ENCODE measurements at places on chromosomes 6 and 20.

- no peak for DNase-seq
These were observed 16.7 kb upstream of the B3GAT2 start for GRCh38 chr6:70973604-70974003.

- DNase-seq: no peak
These were observed 75.9 kb upstream of the LOC128125822 start for GRCh38 chr6:63496361-63496804.

- no peak for DNase-seq
These were observed 72.5 kb downstream of the FLRT3 start for GRCh38 chr20:14264869-14265268.

GRCh38 chr20:4880051-4880450 is 121.3 kb downstream of the SLC23A2 start:
- no peak for DNase-seq

DNA sequence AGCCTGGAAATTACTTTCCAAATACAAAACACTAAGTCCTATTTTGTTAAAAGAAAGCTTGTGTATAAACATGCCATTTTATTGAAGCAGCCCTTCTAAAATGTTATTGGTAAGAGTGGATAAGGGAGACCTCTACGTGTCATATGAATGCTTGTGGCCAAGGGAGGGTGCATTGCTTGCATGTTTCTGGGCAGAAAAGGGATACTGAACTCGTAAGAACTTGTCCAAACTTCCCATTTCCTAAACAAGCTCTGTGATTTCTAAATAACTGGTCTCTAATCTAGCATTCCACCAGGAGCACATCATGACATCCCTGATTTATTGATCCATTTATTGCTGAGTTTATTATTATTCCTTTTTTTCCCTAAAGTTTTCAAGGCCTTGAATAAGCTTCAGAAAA is 474.1 kb downstream of the CD109 start:
- no peak for DNase-seq

DNA sequence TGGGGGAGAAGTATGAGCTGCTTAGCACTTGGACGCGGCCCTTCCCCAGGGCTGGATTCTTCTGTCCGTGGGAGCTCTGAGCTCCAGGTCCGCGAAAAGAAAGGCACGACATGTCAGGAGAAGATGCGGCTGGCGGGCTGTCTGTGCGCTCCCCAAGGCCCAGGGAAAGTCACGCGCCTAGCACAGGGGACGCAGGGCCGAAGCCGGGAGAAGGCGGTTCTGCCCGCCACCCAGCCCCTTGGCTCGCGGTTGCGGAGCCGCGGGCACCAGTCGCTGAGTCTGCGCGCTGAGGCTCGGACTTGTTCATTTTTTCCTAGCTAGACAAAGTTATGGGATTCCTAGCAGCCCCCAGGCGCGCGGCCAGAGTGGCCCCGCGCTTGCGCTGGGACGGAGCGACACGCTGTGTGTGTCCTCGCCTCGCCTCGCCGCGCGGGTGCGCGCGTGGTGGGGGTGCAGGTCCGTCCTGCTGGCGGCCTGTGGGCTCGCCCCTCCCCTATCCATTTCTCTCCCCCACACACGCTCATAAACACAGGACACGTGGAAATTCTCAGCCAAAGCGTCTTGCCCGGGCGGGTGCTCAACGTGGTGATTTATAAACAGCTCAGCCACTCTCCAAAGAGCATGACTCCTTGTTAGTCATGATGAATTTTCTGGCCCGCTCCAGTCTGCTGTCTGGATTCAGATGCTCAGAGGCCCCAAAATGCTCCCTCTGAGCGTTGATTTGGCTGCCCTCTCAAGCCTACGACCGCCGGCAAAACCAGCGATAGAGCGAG is 1.9 kb upstream of the POU3F2 start:
- DNase-seq: no peak

- no peak for DNase-seq
These were observed 2.2 kb upstream of the ID1 start for GRCh38 chr20:31602779-31603441.

- no peak for DNase-seq
These were observed 184.2 kb downstream of the CDH4 start for GRCh38 chr20:61436283-61436666.

DNA sequence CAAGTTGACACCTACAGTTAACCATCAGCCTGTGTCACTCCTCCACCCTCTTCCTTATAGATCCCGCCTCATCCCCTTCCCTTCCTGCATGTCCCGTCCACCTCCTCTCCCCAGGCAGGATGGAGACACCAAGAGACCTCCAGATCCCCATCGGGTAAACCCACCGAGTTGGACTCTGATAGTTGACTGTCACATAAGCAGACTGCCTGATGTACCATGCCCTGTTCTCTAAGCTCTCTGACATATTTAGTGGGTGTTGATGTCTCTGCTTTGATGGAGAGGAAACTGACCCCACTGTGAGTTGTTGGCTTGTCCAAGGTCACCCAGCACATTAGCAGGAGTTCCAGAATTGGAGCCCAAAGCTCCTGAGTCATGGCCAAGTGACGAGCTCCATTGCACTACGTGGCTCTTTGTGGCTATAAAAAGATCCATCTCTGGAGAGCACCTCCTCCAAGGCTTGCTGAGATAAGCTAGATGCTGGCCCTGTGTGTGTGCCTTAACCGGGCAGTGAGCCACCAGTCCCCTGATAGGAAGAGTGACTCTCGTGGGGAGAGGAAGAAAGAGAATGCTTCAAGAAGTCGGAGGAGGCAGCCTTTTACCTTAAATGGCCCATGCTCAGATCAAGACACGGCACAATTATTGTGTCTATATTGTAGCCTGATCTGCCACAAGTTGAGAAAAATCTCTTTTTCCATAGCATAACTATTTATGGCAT is 236.0 kb upstream of the ECI2 start:
- DNase-seq: peak; percentile 76

GRCh38 chr6:115740907-115741306 is 319.8 kb downstream of the FRK start:
- no peak for DNase-seq

- no peak for DNase-seq
These were observed 39.3 kb downstream of the GFOD1 start for GRCh38 chr6:13447949-13448724.

- no peak for DNase-seq
These were observed 138.9 kb downstream of the TENT5A start for GRCh38 chr6:81613606-81614005.

DNA sequence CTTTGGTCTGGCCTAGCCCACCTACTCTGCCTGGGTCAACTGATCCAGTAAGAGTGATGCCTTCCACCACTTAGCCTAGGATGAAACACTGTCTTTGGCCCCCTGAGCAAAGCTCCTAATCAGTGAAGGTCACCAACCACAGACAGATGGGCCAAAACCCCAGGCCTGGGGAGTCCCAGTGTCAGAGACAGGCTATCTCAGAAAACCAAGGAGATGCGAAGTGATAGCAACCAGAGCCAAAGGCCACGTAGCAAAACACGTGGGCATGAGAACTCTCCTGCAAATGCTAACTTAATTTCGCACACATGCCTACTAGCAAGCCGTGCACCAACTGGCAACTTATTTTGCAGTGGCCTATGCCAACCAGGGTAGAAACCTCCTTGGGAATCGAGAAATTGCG is 29.1 kb downstream of the AGPAT4 start:
- DNase-seq: no peak

DNA sequence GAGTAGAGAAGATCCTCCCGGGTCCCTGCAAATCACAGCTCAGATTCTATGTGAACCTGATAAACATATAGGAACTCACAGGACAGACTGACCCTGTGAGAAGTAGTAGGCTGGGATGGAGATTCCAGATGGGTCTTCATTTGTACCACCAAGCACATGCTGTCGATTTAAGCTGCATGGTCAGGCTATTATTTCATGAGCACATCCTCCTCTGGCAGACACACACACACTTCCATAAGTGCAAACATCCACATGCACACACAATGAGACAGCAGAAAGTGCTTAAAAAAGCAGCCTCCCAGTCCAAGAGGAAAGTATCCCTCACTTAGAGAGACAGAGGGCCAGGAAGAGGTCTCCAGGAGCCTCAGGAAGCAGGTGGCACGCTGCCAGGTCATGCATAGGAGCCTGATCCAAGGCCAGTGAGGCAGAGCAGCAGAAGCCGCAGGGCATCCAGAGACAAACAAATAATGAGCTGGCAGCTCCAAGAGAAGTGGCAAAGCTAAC is 131.8 kb downstream of the UNC5CL start:
- no peak for DNase-seq

GRCh38 chr6:162532283-162533008 is 195.1 kb downstream of the PRKN start:
- DNase-seq: no peak

DNA sequence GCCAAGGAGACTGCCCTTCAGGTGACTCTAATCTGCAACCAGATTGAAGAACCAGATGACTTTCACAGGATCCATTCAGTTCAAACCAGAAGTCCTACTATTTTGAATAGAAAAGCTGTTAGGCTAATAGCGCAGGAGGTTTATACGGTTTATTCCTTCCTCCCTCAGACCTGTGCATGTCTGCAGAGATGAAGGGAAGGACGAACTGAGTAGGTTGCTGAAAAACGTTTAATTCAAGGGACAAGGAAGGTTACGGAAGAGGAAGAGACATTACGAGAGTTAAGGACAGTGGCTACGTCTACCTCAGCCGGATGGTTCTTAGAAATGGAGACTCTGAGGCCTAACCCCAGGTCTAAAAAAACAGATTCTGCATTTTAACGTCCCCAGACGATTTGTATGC is 978 bp downstream of the AURKA start:
- no peak for DNase-seq

All from vagina (tissue), 2 donors.